ENCODE measurements at places on chromosomes 2 and 18.

GRCh38 chr2:73984203-73984921 is at the start of gene TET3:
Gene TET3, plus strand, starts transcription at chr2:73984910. Its CDS starts 1,494 bp downstream, at chr2:73986404.
- DNase-seq: no peak

DNA sequence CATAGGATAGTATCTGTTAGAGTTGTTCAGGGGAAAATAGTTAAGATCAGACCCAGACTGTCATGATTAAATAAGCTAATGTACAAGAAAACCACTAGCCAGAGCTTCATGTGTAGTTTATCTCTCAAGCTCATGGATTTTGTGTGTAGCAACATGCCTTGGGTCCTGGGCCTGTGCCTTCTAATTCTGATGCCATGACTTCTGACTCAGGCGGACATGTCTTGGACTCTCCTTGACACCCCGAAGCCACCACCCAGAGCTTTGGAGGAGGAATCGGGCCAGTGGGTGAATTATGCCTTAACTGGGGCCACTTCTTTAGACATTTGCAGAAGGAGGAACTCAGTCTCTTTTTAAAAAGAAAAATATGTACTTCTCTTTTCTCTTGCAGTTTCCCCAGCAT is 68.7 kb downstream of the NPAS2 start:
- DNase-seq: no peak

DNA sequence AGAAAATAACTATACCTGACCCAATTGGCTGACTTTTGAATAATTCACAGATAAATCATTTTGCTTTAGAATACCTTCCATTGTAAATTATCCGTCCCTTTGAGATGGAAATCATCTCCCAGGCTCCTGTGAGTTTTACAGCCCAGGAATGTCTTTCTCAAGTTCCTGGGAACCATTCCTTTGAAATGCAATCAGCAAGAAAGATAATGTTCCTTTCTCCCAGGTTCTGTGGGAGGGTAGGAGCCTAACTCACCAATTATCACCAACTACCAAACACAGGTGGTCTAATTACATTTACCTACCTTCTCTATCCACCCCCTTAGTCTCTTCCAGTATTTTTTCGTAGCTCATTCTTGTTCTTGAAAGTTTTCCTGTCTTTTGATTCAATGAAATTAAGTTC is 1016.0 kb downstream of the SOCS6 start:
- no peak for DNase-seq

GRCh38 chr2:12009323-12009905 is 263.0 kb downstream of the LPIN1 start:
- no peak for DNase-seq

- no peak for DNase-seq
Measured at GRCh38 chr2:239548451-239548871, 147.6 kb upstream of the HDAC4 start.

DNA sequence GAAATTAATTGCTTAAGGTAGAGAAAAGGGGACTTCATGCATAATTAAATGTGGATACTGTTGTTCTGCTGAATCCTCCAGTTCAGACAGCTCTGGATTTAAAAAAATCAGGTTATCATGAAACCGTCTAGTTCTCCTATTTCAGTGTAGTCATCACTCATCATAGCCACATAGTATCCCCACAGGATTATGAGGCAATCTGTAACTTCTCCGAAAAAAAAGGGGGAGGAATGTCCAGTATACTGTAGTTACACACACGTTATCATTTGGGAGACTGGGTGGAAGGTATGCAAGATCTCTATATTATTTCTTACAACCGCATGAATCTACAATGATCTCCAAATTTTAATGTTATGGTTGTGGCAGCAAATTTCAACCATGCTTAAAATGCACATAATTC is 114.0 kb downstream of the HIBCH start:
- DNase-seq: no peak

DNA sequence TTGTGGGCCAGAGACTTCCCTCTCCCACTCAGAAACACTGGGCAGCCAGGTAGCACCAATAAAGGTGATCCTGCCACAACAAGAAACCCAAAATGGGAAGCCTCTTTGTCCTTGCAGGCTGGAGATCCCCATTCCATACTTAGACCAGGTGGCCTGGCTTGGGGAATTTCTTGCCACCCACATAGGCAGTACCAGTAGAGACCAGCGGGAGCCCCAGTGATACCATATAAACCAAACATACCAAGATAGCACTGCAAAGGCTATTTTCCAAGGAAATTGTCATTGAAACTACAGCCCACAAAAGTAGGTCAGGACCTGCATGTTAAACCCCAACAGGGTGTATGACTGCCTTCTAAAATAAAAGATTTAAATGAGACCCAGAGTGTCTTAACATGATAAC is 171.6 kb downstream of the DIS3L2 start:
- DNase-seq: no peak

- no peak for DNase-seq
Measured at GRCh38 chr2:48504647-48505327, 25.2 kb upstream of the STON1 start.

- no peak for DNase-seq
Measured at GRCh38 chr2:165833156-165833555, 39.1 kb upstream of the GALNT3 start.

GRCh38 chr2:224576088-224576715 is 9.0 kb downstream of the CUL3 start:
- no peak for DNase-seq

DNA sequence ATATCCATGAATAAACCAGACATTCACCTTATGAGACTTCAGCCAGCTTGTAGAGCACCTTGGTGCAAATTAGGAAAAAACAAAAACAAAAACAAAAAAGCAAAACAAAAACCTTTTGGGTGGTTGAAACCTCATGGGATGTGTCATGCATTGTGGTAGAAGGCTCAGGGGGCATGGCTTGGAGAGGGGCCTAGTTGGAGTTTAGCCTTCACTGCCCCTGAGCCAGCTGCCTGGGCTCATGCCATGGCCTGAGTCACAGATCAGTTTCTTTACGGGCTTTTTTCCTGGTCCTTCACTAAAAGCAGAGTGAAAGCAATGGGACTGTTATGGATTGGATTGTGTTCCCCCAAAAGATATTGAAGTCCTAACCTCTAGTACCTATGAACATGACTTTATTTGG is 22.0 kb upstream of the DAPL1 start:
- no peak for DNase-seq

- peak; percentile 43 for DNase-seq
Measured at GRCh38 chr2:21633466-21633865, 509.7 kb downstream of the TDRD15 start.

DNA sequence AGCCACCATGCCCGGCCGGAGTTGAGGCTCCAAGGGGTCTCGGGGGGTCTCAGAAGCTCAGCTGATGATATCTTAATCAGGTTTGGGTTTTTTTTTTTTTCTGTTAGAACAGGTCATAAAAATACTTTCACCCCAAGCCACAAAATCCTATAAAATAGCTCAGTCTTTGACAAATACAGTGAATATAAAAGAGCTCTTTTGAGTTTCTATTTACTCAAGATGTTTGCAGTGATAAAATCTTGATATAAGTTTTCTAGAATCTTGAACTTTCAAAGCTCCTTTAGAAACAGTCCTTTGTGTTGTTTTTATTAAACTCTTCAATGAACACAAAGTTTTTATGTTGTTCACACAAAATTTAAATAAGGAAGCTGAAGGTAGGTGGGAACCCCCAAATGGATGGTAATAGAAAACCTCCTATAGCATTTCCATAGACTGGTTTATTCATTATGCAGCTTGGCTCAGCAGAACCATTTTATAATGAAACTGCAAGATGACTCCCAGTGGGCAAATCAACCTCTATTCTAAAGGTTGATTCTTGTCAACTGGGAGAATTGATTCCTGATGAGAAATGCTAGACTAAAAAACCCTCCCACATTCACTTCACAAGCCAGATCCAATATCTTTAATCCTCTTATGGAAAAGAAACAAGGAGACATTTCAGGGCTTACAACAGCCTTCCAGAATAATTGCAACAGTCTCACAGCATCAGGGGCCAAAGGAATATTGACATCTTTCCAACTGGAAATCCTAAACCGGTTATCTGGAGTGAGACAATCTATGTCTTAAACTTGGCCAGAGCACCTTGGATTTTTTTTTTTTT is 13.6 kb upstream of the NARS1 start:
- no peak for DNase-seq

DNA sequence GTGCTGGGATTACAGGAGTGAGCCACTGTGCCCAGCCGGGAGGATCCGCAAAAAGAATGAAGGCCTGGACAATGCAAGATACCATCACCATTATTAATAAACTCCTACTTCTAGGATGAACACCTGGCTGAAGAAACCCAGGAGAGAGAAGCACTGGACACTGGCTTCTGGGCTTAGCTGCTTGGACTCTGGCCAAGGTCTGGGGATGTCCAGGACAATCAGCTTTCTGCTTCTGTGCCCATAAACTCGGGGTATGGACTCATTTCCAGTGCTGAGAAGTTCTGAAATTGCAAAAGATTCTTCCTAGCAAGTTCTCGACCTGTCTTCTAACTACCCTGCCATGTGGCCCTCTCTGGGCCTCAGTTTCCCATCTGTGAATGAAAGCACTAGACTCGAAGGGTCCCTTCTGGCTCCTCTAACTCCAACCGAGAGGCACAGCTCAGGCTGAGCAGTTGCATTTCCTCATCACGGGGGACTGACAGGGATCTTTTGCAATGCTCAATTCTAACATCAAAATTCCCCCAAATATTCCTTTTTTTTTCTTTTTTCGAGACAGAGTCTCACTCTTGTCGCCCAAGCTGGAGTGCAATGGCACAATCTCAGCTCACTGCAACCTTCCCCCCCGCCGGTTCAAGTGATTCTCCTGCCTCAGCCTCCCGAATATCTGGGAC is 2.4 kb upstream of the SH2D6 start:
- no peak for DNase-seq

GRCh38 chr2:12348216-12348615 is 368.5 kb upstream of the TRIB2 start:
- no peak for DNase-seq

GRCh38 chr18:1806884-1807615 is 764.3 kb downstream of the METTL4 start:
- DNase-seq: no peak
